ENCODE measurements at places on chromosomes 12 and 14.

DNA sequence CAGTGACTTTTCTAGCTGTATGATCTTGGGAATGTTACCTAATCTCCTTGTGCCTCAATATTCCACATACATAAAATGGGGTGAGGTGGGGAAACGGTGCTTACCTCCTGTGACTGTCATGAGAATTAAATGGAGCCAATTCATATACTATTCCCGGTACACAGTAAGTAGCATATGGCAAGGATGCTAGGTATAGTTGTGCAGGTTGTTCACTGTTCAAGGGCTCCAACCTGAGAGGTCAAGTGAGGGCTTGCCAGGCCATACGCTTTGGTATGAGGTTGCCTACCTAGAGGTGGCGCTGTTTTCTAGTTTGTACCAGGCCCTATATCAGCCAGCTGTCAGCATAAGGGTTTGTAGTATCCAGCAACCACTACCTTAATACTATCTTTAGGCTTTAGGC is 3.6 kb upstream of the BATF start:
- DNase-seq, result no peak

DNA sequence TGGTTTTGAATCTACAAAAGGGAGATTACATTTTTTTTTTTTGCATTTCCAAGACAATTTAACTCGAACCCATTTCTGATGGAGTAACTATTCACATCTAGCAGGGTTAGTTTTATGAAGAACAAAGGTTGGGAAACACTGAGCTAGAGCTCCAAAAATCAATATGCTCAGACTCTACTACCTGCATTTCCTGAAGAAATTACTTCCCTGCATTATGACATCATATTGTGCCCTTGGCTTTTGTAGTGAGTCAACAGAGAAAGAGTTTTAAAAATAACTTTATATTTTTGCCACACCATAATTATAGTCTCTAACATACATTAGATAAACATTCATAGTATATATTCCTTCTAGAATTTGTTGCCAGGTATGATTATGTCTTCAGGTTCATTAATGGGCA is 14.8 kb downstream of the GRIP1 start:
- DNase-seq, result no peak

- no peak for DNase-seq
Observed at GRCh38 chr14:73289308-73289707, 52.0 kb downstream of the PAPLN start.

GRCh38 chr14:75456069-75456996 is 28.5 kb downstream of the JDP2 start:
- no peak for DNase-seq

DNA sequence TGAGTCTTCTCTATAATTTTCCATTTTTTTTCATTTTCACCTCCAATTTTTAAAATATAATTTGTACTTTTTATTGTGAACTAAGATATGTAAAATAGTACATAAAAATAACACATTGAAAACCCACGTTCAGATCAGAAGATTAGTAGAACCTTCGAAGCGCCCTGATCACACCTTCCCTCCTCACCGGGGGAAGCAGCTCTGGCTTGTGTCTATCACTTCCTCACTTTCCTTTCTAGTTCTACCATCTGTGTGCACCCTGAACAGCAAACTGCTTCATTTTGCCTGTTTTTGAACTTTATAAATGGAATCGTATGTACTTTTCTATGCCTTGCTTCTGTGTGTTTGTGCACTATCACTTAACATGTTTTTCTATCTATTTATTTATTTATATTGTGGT is 11.8 kb upstream of the CD27 start:
- DNase-seq, result no peak

- no peak for DNase-seq
Observed at GRCh38 chr14:92551044-92551841, 37.7 kb downstream of the RIN3 start.

DNA sequence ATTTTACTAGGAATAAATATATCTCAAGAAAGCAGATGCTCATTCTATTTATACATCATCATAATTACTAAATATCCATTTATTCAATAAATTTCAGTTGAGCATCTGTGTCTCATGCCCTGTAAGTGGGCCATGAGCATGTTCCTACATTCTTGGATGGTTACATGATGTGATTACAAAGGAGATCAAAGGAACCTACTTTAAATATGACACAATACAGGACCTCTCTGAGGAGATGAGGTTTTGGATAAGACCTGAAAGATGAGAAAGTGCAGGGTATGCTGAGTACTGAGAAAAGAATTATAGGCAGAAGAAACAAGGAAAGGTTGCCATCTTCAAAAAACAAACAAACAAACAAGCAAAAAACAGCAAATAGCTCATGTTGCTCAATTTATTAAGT is 105.4 kb upstream of the CNTN1 start:
- no peak for DNase-seq

GRCh38 chr14:105897725-105898113 is 371.3 kb downstream of the TMEM121 start:
- no peak for DNase-seq

- no peak for DNase-seq
Observed at GRCh38 chr12:74586251-74586650, 48.6 kb downstream of the ATXN7L3B start.

- DNase-seq, result no peak
Observed at GRCh38 chr12:120263748-120264085, 1.8 kb downstream of the PXN start.

GRCh38 chr12:85814071-85814470 is 22.1 kb downstream of the RASSF9 start:
- no peak for DNase-seq
